ENCODE measurements at places on chromosomes 1 and 21. TPM values are rescaled to one million over a fixed set of nuclear protein-coding genes. Genes with fewer than 3 reads are reported as not detected.
A peak's percentile ranks its signal among the peaks of the same experiment; 100 is the strongest.

The KRTAP10-10 gene
- total RNA-seq = not detected

The CACNA1E gene
- total RNA-seq = not detected

DNA sequence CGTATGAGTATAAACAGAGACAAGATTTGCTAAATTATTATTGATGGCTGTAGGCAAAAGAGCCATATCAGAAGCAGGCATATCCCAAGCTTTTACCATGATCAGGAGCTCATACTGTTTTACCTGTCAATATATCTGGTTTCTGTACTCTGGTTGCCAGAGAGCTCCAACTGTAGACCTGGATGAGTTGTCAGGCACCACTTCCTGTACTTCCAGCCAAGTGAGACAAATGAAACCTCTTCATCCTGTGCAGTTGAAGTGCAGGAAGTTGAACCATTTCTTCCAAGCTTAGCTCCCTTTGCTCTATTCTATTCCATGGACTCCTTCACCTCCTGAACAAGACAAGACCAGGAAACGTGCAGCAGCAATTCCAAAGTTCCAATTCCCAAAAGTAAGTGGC, 115.6 kb downstream of the ZNF281 start:
- no peaks in the 10 kb centered on the region for H3K36me3 ChIP-seq
- H3K4me3 ChIP-seq = no peak overlapping the region
- DNase-seq = no peak
- H3K27ac ChIP-seq = no peak overlapping the region
- H3K4me1 ChIP-seq = no peaks in the 10 kb centered on the region
- H3K27me3 ChIP-seq = no peaks in the 10 kb centered on the region

GRCh38 chr1:54547601-54548388, at the start of gene ACOT11:
Gene ACOT11, plus strand, starts transcription at chr1:54548228. Its CDS starts 82 bp downstream, at chr1:54548310.
- no peaks in the 10 kb centered on the region for H3K36me3 ChIP-seq
- no peak for DNase-seq
- H3K27me3 ChIP-seq = no peaks in the 10 kb centered on the region
- H3K27ac ChIP-seq = no peak within 1 kb of the TSS
- H3K4me3 ChIP-seq = no peak within 1 kb of the TSS

GRCh38 chr1:58446368-58446767, 100.2 kb downstream of the OMA1 start:
- no peak overlapping the region for H3K27ac ChIP-seq
- no peaks in the 10 kb centered on the region for H3K4me1 ChIP-seq
- H3K36me3 ChIP-seq = no peaks in the 10 kb centered on the region
- no peak overlapping the region for H3K4me3 ChIP-seq
- no peaks in the 10 kb centered on the region for H3K27me3 ChIP-seq
- DNase-seq = no peak

DNA sequence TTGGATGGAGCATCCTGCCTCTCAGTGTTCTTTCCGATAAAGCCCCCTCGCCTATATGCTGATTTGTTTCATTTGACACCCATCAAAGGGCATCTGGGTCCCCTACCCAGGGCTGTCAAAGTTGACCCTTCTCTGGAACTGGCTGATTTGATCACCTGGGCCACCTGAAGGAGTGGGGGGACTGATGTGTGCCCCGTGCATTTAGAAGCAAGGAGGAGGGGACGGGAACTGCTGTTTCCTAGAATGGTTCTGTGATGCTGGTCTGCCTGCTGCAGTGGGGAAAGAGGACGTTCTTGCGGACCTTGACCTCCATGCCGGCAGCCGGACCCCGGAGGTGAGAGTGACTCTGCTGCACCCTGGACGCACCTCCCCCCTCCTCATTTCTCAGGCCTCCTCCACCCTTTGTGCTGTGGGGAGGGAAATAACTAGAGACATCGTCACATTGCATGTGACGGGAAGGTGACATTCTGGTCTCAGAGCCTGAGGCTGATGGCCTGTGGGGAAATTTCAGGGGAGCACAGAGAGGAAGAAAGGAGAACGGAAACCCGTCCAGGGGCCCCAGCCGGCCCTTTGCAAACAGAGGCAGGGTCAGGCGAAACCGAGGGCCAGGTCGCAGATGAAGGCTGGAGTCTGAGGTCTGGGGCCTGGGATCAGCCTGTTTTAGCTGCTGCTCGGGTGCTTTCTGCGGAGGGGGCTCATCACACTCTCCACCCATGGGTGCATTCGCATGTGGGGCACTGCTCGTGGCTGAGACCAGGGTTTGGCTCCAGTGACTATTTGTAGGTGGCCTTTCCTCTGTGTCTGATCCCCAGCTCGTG, 25.7 kb downstream of the CRYAA start:
- DNase-seq = no peak
- H3K4me3 ChIP-seq = no peak overlapping the region
- no peaks in the 10 kb centered on the region for H3K27me3 ChIP-seq
- no peak overlapping the region for H3K27ac ChIP-seq

GRCh38 chr1:182340233-182341058, 51.1 kb downstream of the GLUL start:
- no peaks in the 10 kb centered on the region for H3K36me3 ChIP-seq
- no peak for DNase-seq
- no peaks in the 10 kb centered on the region for H3K4me1 ChIP-seq
- no peaks in the 10 kb centered on the region for H3K27me3 ChIP-seq
- peak overlapping the region; percentile 34 for H3K27ac ChIP-seq

All from CD8-positive, alpha-beta memory T cell (primary cell).